ACHN (cell line): ENCODE measurements at places on chromosomes 5 and 9.

DNA sequence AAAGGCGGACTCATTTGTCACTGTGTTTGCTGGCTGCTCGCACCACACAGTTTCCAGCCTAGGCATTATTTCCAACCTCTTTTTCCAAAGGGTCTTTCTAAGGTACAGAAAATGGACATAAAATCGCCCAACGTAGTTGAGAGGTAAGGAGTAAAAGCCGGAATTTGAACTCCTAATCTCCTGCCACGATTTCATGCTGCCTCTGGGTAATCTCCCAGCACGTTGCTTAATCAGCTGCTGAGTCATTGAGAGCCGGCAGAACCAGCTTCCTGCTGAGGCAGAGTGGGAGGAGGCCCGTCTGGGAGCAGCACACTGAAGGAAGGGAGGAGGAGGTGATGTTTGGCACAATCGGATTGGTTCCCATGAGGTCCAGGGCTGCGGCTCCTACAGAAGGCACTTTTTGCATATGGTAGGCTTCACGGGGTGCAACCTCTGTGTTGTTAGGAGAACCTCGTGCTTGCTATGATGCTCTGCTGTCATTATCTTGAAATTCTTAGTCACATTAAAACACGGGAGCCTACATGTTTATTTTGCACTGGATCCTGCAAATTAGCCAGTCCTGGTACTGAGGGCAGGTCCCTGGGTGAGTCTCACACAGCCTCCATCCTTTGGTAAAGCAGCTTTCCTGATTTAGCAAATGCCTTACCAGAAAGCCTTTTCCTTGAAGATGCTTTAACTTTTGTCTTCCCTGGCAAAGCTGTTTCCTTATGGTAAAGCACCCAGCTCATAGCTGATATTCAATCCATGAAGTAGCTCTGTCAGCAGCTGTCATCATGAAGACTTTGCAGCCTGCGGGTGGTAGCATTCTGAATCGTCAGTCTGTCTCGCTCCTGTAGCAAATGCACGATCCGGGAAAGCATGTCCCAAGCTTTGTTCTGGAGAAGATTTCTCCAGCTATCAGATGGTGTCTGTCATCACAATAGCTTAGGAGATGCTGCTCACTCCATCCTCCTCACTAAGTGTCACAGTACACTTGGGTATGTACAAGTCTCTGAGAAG lies 191.6 kb upstream of the MSX2 start:
- DNase-seq = peak; percentile 84

DNA sequence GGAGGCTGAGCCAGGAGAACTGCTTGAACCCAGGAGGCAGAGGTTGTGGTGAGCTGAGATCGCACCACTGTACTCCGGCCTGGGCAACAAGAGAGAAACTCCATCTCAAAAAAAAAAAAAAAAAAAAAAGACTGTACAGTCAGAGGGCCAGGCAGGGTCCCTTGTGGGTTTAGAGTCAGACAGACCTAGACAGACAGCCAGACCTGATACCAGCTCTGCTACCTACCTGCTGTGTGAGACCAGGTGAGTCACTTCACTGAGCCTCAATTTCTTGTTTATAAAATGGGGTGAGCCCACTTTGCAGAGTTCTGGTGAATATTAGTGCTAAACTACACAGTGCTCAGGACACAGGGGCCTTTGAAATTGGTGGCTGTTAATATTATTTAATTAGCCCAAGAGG lies 19.7 kb downstream of the TRIM14 start:
- DNase-seq = no peak

GRCh38 chr9:127979333-127980059 lies 1.3 kb downstream of the EEIG1 start:
- peak; percentile 23 for DNase-seq

DNA sequence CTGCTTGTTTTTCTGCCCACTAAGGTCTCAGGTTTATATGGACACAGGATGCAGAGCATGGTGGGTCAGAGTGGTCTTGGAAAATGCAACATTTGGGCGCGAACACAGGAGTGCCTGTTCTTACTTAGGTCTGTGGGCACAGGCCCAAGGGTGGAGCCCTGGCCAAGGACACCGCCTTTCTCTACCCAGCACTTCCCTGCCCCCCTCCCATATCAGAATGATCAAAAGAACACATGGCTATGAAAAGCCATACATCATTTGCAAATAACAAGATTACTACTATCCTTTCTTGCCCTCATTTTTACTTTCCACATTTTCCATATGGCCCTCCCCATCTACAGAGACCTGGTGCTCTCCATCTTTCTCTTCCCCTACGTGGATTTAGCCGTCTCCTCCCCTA lies 162.2 kb downstream of the ENC1 start:
- no peak for DNase-seq

DNA sequence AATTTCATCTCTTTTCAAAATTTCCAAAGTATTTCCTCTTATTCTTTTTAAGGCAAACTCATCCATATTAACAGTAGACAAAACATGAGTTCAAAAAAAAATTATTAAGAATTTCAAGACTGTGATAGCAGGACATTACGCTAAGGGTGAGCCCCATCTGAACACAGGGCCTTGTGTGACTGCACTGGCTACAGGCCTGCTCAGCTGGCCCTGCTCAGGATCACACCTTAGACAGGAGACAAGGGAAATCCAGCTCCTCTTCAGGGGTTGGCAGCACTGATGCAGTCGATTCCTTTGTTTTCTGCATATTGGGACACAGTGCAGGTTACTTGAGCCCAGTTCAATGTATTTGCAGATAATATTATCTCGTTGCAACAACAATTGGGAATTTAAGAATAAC lies 444.7 kb downstream of the PLK2 start:
- DNase-seq = no peak

- peak; percentile 55 for DNase-seq
These were observed 285.0 kb downstream of the RFX3 start for GRCh38 chr9:3240656-3241268.

DNA sequence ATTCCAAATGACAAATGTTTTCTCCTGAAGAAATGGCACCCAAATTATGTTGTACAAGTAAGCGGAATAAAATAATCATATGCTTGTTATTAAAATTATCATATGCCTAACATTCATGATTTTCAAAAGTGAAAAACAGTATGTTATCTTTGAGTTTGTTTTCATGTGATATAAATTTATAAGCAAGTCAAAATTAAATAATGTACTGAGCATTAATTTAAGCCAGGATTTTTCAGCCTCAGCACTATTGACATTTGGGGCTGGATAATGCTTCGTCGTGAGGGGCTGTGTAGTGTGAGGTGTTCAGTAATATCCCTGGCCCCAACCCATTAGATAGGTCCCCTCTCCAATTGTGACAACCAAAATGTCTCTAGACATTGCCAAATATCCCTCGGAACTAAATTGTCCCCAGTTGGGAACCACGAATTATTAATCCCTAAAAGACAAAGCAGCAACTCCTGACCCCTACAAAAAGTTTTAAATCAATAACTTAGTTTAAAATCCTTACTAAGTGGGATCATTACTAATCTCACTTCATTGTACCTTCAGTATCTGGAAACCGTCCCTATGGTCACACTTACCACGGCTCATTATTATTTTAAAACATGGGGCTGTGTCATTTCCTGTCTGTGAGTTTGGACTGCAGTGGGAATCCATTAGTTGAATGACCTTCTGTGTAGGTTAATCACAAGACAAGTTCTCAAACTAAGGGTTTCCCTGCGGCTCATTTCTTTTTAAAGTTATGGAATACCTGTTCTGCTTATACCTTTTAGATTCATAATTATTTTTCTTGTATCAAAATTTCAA lies 1.3 kb upstream of the NNT start:
- DNase-seq = peak; percentile 48

- no peak for DNase-seq
These were observed 115.6 kb downstream of the TRPM6 start for GRCh38 chr9:74772121-74772520.

- DNase-seq = no peak
These were observed 16.3 kb downstream of the ROR2 start for GRCh38 chr9:91933556-91934352.

- no peak for DNase-seq
These were observed 397.6 kb downstream of the SPOCK1 start for GRCh38 chr5:137101544-137101943.

DNA sequence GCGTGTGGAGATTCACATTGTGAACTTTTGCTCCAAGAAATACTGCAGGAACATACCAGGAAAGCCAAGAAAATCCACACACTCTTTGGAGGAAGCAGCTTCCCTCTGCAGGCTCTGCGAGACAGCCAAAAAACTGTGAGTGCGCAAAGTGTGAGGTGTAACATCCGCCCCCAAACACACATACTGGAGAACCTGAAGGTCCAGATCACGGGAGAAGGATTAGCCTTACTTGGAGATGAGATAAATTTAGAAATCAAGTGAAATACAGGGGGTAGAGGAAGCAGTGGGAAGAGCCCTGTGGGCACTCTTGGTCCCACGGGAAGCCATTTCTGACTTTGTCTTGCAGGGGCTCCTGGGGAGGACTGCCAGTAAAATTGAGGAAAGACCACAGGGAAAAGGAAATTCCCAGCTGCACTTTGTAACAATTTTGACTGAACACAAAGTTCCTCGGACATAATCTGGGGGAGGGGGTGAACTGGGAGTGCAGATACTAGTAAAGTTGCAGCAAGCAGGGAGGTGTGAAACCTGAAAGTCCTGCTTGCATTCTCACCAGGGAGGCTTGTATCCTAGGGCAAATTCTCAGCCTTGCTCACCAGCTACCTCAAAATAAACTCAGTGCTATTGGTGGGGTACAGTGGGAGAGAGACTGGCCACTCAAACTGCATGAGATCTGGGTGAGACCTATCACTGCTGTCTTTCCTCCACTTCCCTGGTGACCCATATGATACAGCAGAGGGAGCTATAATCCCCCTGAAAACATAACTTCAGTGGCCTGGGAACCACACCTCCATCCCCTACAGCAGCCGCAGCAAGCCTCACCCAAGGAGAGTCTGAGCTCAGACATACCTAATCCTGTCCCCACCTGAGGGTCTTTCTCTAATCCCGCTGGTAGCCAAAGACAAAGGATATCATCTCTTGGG lies 109.1 kb downstream of the ALDH1A1 start:
- peak; percentile 14 for DNase-seq

GRCh38 chr9:89744730-89745129 lies 139.9 kb downstream of the GADD45G start:
- no peak for DNase-seq

DNA sequence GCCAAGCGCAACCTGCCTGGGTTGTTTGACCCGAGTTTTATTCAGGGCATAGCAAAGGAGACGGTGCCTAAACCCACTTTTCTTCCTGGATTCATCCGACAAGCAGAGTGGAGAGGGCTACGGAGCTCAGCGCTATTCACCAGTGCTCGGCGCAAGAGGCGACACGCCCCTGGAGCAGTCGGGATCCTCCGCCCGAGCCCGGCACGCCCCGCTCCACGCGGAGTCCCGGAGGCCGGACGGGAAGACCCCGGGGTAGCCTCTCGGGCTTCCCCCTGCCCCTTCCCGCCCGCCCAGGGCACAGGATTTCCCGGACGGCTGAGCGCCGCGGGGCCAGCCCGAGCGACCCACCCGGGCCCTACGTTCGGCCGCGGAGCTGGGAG lies 427 bp downstream of the SERINC5 start:
- DNase-seq = peak; percentile 54

- no peak for DNase-seq
These were observed 241.0 kb downstream of the PTPRD start for GRCh38 chr9:10371824-10372223.

DNA sequence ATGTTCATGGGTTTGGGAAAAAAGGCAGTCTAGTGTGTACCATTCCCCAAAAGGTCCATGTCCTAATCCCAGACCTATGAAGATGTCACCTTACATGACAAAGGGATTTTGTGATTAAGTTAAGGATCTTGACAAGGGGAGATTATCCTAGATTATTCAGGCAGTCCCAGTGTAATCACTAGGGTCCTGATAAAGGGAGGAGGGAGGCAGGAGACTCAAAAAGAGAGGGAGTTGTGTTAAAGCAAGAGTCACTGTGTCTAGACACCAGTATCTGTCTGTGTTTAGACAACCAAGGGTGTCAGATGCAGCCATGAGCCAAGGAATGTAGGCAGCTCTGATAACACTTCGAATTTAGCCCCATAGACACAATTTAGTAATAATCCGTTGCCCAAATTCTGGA lies 49.5 kb downstream of the DPYSL3 start:
- no peak for DNase-seq

- peak; percentile 19 for DNase-seq
These were observed 2.1 kb downstream of the ANP32B start for GRCh38 chr9:97985058-97985861.

DNA sequence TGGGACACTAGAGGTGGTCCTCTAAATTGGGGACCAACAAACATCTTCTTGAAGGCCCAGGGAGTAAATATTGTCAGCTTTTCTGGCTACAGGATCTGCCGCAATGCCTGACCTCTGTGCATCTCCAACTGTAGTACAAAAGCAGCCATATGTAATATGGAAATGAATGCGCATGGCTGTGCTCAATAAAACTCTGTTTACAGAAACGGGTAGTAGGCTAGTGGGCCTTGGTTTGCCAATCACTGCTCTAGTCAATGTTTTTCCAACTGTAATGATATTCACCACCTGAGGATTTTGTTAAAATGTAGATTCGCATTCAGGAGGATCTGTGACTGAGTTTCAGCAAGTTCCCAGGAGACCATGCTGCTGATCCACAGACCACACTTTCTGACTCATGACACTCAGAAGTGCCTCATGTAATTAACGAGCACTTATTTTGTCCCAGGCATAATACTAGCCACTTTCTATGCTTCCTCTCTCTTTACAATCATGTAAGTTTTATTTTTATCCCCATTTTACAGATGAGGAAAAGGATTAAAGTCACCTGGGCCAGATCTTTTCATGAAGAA lies 96.9 kb downstream of the MED27 start:
- DNase-seq = no peak

- DNase-seq = no peak
These were observed 79.5 kb upstream of the IL12B start for GRCh38 chr5:159409801-159410200.

DNA sequence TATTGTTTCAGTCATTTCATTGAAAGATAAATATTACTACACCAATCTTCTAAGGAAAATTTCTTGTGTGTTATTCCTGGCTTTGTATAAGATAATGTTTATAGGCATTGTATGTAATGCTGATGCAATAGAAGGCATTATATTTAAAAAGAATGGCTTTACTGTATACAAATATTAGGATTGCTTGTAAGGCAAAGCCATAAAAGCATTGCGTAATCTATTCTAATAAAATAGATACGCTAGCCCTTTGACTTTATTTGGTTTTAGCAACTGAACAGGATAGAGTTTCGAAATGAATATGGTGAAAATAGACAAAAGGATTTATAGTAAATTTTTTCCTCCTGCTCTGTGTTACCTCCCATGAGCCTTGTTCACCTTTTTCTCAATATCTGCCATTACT lies 5.5 kb upstream of the LYSMD3 start:
- no peak for DNase-seq

GRCh38 chr9:36845844-36846243 lies 188.2 kb downstream of the PAX5 start:
- no peak for DNase-seq

- no peak for DNase-seq
These were observed 368.4 kb downstream of the TLE1 start for GRCh38 chr9:81320909-81321482.

- peak; percentile 17 for DNase-seq
These were observed 30.2 kb upstream of the DUSP1 start for GRCh38 chr5:172801179-172801671.

GRCh38 chr5:57859626-57860025 lies 377.0 kb upstream of the ACTBL2 start:
- no peak for DNase-seq
